ENCODE measurements at places on chromosomes 11 and 22.

- peak; percentile 65 for DNase-seq
Measured at GRCh38 chr11:83836883-83837654, 550.9 kb upstream of the CCDC90B start.

DNA sequence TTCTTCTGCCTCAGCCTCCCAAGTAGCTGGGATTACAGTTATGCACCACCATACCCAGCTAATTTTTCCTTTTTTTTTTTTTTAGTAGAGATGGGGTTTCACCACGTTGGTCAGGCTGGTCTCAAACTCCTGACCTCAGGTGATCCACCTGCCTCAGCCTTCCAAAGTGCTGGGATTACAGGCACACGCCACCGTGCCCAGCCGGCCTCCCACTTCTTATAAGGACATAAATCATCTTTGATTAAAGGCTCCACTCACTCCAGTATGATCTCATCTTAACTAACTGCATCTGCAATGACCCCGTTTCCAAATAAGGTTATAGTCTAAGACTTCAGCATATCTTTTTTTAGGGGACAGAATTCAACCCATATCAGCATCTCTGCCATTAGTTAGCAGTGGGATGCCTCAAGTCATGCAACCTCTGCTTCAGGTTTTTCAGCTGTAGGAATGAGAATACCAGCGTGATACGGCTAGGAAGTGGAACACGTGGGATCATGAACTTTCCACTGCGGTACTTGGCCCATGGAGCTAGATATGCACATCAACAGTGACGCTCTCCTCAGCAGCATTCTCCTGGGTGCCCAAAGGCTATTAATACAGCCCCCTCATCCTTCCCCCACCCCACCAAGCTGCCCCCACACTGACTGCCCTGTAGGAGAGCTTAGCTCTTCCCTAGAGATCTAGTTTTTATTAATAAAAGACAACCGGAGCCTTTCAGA is 41.4 kb downstream of the MCHR1 start:
- no peak for DNase-seq

GRCh38 chr11:92362989-92363388 is 138.4 kb downstream of the FAT3 start:
- no peak for DNase-seq

DNA sequence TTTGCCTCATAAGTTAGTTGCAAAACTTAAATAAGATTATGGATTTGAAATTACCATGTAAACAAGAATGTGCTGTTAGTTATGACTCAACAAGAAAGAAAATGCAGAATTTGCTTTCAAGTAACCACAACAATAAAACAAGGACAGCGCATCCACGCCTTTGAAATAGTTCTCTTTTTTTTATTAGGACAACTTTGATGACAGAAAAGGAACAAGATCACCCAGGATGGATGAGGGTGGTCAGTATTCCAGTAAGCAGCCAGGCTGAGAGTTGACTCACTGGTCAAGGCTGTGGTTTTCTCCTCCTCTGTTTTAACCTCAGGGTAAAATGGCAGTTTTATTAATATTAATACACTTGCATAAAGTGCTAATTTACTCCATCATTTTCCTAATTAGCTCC is 544.4 kb downstream of the OPCML start:
- no peak for DNase-seq

- no peak for DNase-seq
Measured at GRCh38 chr11:126312961-126313360, 9.1 kb downstream of the DCPS start.

DNA sequence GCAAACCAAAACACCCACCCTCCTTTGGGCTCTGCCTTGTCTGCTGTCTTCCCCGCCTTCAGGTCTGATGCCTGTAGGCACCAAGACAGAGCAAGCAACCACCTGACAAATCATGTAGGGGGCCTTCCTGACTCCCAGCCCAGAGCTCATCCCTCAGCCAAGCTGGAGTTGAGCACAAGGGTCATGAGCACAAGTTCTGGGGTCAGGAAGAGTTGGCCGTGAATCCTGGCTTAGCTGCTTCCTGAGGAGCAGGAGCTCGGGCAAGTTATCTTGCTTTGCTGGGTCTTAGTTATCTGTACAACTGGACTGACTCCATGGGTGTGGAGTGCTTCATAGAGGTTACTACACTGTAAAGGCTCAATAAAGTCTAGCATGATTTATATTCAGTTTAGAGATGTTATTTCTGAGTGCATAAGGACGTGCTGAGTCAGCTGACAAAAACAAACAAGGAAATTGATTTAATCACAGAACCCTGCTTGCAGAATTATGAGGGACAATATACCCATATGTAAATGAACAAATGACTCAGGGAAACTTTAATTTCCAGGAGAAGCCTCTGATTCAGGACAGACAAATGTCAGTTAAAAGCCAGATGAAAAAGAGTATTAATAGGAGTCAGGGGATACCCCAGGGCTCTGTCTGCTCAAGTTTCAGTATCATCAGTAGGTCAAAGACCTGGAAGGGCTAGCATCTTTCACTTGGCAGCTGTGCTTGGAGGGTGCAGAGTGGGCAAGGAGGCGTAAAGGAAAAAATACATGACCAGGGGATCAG is 15.0 kb upstream of the APOA1 start:
- peak; percentile 47 for DNase-seq

DNA sequence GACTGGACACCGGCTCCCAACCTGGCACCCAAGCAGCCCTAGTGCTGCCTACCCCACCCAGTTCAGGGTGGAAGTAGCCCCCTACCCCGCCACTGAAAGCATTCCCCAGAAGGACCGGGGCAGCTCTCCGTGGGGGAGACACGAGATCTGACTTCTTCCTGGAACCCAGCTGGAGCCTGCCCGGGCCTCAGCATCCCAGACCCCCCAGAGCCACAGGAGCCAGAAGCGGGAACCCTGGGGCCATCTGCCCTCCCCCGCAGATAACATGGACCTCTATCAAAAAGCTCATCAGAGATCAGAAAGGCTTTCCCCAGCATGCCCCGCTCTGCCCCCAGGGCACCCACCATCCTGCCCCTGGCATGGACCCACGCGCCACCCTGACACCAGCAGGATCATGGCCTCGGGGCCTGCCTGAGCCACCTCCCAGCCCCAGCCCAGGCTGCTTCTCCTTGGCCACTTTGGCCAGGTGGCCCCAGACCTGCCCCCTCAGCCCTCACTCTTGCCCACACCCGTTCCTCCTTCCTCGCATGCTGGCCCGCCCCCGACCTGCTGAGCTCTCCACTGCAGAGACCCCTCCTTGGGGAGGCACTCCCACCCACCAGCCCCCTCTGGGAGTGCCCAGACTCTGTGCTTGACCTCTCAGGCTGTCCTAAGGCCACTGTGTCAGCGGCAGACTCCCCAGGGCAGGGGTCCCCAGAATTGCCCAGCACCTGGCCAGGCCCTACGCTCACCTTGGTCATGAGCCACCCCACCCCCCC is 17.1 kb downstream of the WNT7B start:
- DNase-seq, result no peak

DNA sequence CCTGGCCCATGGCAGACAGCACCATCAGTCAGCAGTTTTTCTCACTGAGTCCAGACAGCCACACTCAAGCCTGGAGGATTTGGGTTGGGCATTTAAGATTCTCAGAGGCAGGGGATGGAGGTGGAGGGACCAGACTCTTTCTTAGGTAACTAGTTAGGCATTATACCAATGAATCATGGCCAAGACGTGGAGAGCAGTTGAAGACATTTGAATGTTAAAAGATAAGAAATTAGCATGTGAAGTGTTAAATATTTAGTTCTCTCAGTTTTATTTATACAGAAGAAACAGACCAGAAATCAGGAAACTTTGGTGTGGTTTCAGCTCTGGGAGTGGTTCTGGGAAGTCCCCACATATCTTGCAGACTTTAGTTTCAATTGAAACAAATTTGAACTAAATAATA is 9.9 kb downstream of the GTF2H1 start:
- DNase-seq, result peak; percentile 12

- DNase-seq, result peak; percentile 6
Measured at GRCh38 chr11:16280256-16280682, 76.1 kb downstream of the SOX6 start.
